CD4-positive, alpha-beta T cell treated with Interleukin-4 for 1 hour (primary cell): ENCODE measurements at places on chromosomes 1 and 21.

- DNase-seq, result no peak
Measured at GRCh38 chr1:150536836-150537731, 12.1 kb upstream of the ADAMTSL4 start.

- no peak for DNase-seq
Measured at GRCh38 chr1:164830628-164831027, 271.6 kb downstream of the PBX1 start.

- no peak for DNase-seq
Measured at GRCh38 chr1:26597629-26598039, 68.1 kb downstream of the RPS6KA1 start.

DNA sequence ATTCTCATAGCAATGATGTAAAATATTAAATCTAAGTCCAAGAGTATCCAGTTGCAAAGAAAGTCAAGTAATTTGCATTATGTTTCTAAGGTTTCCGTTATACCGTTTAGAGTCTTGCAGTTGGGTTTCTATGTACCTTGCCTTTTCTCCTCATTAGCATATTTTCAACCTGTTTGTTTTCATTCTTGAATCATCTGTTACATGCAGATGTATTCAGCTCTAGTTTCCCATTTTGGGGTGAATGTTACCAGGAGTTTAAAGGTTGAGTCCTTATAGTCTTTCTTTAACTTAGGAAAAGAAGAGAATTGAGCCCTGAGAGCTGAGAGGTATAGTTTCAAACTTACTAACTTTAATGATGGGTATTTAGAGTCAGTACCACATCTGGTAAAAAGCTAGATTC is 139.9 kb downstream of the NFIA start:
- no peak for DNase-seq

- no peak for DNase-seq
Measured at GRCh38 chr1:234205966-234206365, 167.3 kb upstream of the COA6 start.

DNA sequence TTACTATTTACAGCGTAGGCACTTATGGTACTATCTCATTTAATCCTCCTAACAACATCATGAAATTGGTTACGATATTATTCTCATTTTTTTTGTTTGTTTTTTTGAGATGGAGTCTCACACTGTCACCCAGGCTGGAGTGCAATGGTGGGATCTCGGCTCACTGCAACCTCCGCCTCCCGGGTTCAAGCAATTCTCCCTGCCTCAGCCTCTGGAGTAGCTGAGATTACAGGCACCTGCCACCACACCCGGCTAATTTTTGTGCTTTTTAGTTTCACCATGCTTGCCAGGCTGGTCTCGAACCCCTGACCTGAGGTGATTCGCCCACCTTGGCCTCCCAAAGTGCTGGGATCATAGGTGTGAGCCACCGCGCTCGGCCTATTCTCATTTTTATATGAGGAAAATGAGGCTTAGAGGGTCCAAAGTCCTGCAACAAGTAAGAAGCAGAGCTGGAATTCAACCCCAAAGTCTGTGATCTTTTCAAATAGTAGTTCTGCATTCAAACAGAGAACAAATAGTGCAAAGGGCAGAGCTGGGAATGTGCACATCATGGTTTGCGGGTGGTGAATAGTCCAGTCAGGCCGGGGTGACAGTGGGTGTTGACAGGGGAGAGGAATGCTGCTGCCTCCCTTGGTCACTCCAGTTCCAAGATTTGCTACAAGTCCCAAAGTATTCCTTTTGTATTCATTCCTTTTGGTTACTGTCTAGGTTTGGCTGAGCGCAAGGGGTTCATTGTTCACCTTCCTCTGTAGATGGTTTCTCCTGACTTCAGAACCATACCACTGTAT is 4.6 kb downstream of the PRUNE1 start:
- no peak for DNase-seq

DNA sequence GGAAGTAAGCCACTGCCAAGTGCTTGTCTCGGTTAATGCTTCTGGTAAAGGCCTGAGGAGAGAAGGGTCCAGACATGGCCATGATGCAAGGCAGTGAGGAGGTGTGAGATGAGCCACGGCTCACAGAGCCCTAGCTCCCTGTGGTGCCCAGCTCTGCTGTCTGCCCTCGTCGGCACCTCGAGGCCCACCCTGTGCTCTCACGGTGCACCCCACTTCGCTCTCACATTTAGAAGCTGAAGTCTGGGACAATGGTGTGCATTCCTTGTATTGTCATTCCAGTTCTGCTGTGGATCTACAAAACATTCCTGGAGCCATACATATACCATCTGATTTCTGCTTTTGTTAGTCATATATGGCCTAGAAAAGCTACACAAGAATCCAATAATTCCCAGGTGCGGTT is 3.3 kb downstream of the NCF2 start:
- no peak for DNase-seq

DNA sequence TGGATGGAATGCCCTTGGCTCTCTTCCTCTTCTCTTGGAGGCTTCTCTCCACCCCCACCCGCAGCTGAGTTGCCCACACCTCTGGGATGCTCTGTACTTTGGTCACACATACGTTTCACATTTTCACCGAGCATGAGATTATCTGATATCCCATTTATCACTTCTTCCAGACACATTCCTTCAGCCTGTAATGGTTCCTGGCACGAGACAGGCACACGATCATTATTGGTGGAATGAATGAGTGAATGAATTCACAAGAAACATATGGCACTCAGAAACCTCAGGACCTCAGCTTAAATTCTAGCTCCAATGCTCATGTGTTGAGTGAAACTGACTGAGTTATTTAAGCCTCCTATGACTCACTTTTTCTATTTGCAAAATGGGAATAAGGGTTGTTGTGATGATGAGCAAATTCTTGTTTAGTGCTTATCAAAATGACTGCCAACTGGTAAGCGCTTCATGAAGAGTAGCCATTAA is 242.7 kb upstream of the JUN start:
- no peak for DNase-seq

GRCh38 chr1:116179419-116179818 is 68.2 kb downstream of the MAB21L3 start:
- no peak for DNase-seq

DNA sequence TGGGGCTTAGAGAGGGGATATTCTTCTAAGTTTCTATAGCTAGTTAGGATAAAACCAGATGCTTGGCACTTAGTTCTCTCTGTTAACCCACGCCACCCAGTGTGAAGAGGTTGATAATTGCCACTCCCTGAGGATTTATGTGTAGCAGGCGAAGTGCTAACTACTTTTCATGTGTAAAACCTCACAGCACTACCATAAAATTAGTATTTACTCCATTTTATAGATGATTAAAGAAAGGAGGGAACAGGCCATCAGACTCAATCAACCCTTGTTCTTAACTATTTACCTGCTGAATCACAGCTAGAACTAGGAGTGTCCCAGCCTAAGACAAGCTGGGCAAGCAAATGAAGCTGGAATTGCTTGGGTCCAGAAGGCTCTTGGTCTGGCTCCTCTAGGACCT is 8.9 kb downstream of the LIN28A start:
- no peak for DNase-seq

DNA sequence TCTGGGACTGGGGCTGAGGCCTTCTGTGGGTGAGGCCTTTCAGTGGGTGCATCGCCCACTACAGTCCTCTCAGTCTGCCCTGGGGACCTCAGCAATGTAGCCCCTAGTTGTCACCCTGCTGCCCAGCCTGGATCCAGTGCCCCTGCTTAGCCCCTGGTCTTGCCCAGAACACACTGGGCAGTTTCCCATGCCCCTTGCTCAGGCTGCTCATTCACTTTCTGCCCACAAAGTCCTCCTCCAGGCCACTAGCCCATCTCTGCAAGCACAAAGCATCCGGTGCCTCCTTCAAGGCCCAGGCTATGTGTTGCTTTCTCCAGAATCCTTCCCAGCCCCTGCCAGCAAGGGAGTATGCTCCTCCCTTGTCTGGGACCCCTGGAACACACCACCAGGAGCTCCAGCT is 5.4 kb upstream of the ADORA1 start:
- DNase-seq, result no peak

- DNase-seq, result no peak
Measured at GRCh38 chr1:213782941-213783672, 204.7 kb upstream of the PROX1 start.

DNA sequence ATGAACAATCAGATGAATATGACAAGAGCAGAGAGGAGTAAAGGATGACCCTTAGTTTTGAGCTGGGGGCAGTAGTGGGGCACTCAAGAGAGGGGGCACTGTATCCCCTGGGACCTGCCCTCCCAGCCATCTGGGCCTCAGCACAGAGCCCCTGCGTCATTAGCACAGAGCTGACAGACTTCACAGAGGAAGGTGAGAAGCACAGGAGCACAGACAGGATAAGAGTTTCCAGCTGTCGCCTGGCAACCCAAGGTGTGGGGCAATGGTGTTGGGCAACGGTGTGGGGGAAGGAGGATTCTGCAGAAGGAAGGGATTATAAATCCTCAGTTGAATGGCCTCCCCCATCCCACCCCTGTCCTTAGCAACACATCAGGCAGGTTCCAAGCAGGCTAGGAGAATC is 30.2 kb downstream of the RAB3B start:
- DNase-seq, result no peak

DNA sequence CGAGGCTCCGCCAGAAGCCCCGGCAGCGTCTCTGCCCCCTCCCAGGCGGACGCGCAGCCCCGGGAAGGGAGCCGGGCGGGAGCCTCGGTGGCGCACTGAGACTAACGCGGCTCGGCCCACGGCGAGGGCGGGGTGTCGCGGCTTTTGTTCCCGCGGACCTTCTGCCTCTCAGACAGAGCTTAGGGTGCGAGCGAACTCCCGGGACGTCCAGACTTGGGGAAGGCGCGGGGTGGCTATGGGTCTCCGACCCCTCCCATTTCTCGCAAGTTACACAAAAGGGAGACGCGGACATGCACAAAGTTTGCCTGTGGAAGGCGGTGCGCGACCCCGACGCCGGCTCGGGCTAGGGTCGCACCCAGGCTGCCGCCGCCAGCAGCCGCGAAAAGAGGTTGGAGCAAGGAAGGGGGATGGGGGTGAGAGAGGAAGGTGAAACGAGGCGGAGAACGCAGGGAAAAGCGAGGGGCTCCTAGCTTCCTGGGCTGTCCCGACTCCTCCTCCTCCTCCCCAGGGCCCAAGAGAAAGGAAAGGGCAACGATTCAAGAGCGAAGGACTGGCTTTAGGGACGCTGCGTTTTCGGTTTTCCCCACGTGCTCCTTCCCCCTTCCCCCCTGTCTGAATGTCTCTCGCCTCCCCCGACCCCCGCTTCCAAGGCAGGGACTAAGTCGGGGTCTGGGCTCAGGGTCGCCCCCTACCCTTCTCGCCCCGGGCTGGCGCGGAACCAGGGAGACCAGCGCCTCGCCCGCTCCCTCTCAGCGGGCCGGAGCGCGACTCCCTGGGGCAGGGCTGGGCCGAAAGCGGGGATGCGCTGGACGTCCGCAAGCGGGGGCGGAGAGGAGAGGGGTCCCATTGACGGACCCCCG is 729 bp downstream of the APP start:
- DNase-seq, result peak; percentile 24

- no peak for DNase-seq
Measured at GRCh38 chr1:63319046-63320021, 3.0 kb upstream of the FOXD3 start.

DNA sequence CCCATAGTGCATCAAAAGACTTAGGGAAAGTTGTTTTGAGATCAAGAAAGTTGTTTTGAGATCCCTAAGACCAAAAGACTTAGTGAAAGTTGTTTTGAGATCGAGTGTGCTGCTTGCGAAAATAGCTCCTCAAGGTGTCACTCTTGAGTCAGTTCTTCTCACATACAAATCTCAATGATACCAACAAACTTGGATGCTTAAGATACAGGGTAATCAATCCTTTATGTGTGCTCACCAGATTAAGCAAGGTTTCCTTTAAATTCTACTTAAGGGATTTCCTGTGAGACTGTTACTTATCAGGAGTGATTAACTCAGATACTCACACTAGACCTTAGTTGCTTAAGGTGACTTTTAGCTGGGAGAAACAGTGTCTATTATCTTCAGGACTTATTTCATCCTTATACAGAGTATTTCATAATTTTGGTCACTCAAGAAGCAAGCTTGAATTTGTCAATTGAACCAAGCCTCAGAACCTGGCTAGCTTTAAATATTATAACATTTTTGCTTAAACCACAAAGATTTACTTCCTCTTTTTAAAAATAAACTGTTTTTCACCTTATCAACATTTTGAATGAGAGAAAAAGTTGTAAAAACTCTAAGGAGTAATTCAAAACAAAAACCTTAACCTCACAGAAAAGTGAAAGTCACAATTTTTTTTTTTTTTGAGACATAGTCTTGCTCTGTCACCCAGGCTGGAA is 8.0 kb upstream of the RLF start:
- DNase-seq, result peak; percentile 74

- no peak for DNase-seq
Measured at GRCh38 chr1:172616195-172616594, 42.7 kb upstream of the FASLG start.

- DNase-seq, result no peak
Measured at GRCh38 chr1:74502432-74502831, 10.0 kb downstream of the LRRC53 start.

GRCh38 chr1:113178106-113178505 is 105.1 kb downstream of the LRIG2 start:
- no peak for DNase-seq

GRCh38 chr1:119159111-119159510 is 18.7 kb upstream of the WARS2 start:
- no peak for DNase-seq

GRCh38 chr1:178283409-178283808 is 189.5 kb downstream of the RASAL2 start:
- no peak for DNase-seq

DNA sequence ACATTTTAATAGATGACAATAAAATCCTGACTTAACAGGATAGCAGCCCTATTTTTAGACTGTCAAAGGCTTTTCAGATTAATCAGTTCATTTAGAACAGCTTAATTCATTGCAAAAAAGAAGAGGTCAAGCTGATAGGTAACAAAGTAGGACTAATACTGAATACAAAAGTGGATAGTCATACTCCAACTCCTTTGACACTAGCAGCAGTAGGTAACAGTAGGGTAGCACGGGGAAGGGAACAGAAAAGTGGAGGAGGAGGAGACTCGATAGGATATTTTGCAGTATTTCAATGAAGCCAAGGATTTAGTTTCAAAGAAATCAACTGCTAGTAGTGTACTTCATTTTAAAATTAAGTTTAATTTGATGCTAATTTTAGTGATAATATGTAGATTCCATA is 51.1 kb downstream of the USP1 start:
- no peak for DNase-seq

GRCh38 chr1:48103495-48103894 is 106.3 kb upstream of the TRABD2B start:
- DNase-seq, result no peak

- DNase-seq, result no peak
Measured at GRCh38 chr1:198007687-198008607, 90.8 kb downstream of the LHX9 start.

DNA sequence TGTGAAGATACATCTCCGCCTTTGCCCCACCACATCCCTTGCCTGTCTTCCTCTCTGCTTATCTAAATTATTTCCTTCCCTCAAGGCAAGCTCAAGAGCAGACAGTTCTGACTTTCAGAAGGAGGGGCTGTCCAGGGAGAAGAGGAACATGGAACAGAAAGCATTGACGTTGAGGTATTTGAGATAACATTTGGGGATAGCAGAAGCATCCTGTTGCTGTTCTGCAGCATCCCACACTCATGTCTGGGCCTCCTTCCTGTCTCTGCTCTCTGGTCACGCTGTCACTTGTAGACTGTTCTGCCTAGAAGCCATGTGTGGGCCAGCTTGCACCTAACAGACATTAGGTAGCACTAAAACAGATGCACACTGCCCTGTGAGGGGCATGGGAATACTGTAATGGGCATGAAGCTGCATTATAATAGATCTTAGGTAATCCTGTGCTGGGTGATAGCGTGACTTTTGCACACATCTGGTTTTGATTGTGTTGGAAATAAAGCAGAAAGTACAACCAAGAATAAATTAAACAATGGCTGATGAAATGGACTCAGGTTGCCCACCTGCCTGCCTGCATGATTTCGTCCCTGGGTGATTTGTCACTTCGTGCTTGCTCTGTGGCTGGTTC is 660 bp upstream of the RD3 start:
- DNase-seq, result no peak
